Activated CD4-positive, alpha-beta T cell treated with anti-CD3 and anti-CD28 coated beads, Interleukin-2, amount 50 U/mL, for 16 hours (primary cell): ENCODE measurements at places on chromosomes 4 and X.

GRCh38 chr4:110609044-110609750 is 13.7 kb downstream of the PITX2 start:
- no peak for DNase-seq

DNA sequence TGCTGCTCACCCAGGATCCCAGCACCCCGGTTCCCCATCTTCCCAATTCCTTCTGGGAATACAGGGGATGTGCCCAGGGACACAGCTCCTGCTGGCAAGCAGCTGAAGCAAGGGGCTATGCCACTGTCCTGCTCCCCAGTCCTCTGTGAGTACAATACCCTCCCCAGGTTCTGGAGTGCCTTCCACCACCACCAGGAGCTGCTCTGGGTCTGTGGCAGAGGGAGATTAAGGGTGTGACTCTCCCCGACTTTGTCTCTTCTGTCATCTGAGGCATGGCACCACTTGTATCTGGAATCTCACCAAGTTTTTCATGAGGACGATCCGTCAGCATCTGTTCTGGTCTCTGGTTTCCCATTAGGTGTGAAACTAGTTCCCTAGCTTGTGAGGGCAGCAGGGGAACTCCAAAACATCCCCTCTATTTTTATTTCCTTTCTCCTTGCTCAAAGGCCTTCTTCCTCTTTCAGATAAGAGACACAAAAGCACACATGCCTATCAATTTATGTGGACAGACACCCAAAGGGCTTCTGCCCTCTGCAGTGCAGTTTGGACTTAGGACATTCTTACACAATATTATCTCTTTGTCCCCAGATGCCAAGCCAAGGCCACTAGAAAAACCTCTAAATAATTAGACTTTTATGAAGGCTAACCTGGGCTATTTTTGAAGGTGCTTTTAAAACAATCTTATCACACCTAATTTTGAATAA is 26.8 kb downstream of the MGST2 start:
- DNase-seq, result no peak

DNA sequence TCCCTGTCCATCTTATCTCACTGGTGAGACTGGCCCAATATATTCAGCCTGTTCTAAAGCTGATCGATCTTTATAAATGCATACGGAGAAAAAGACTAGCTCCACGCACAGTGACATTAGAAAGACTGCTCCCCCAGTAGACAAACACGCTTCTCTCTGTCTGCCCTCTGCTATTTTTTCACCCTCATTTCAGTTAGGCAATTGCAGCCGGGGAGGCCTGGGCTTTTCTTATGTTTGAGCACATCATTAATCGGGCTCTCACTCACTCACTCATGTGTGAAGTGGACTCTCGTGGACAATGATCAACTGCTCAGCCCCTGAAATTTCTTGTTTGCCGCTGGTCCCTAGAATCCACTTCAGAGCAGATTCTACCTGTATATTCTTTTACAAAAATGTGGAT is 824.7 kb upstream of the TENM3 start:
- no peak for DNase-seq

DNA sequence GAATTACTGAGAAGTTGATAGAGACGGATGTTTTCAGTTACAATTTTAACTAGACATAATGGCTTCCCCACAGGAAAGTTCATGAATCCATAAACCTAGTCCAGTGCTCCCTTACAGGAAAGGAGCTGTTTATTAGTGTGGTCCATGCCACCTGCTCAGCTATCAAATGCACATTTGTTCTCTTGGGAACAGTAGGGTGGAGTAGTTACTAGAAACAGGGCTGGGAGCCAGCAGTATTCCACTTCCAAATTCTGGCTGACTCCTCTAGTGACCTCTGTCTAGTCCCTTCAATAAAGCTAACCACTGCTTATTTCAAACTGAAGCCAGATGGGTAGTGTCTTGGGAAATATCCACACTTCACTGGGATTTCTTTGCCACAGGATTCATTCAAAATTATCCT is 88.4 kb upstream of the TLL1 start:
- no peak for DNase-seq

- DNase-seq, result no peak
These were observed 107.0 kb downstream of the REPS2 start for GRCh38 chrX:17053502-17053901.

- no peak for DNase-seq
These were observed 38.8 kb downstream of the ZBTB49 start for GRCh38 chr4:4328840-4329239.

GRCh38 chr4:1234811-1235292 is 14.1 kb downstream of the CTBP1 start:
- no peak for DNase-seq

DNA sequence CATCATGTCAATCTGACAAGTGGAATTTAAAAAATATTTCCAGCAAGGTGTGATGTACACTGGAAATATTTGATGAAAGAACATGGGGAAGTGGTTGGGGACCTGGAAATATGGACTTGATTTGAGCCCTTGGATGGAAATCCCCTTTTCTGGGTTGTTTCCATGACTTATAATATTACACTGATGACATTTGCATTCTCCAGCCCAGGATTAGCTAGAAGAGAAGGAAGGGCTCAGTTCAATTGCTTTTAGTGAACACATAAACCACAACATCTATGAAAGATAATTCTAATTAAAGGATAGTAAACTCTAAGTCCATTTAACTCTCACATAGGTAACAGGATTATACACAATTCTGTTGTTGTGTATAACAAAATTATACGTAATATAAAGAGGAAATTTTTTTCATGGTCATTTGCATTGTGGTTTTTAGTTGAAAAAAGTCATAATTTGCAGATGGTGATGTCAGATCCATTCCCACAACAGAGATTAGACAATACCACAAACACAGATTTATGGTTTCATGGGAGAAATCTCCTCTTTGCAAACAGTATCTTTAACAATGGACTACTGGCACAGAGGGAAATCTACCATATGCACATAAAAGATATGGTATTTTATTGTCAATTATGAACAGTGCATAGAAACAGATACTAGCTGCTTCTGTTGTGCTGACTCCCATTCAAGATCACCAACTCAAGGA is 126.5 kb downstream of the DKK2 start:
- no peak for DNase-seq

- no peak for DNase-seq
These were observed 126.5 kb downstream of the STIM2 start for GRCh38 chr4:26987191-26987590.

- no peak for DNase-seq
These were observed 329.4 kb upstream of the PCDH18 start for GRCh38 chr4:137861682-137862081.

DNA sequence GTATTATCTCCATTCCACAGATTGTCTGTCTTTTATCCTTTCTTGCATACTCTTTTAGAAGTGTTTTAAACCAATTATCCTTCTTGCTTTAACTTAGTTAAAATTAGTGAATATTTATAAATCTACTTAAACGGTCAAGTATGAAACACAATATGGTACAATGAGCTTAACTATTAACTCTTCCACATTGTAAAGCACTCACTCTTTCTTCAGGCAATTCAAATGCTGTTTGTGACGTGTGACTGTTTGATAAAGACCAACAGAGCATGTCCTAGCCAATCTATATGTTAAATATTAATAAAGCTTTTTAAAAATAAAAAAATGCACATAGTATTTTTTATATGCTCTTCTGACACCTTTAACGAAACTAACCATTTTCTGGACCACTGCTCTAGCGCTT is 192.7 kb downstream of the ARAP2 start:
- DNase-seq, result no peak

- DNase-seq, result no peak
These were observed 19.8 kb upstream of the DDX3X start for GRCh38 chrX:41314204-41314603.

GRCh38 chr4:73620115-73620792 is at the start of gene RASSF6:
TSS of gene RASSF6 (minus strand) at chr4:73620436. CDS start at chr4:73611795, 8,641 bp downstream.
- peak; percentile 2 for DNase-seq

- no peak for DNase-seq
These were observed 1082.0 kb downstream of the RAPGEF2 start for GRCh38 chr4:160184884-160185283.

GRCh38 chrX:139750390-139750789 is 42.4 kb upstream of the MCF2 start:
- DNase-seq, result no peak
